ENCODE measurements at places on chromosomes 5 and 9. TPM values are rescaled to one million over a fixed set of nuclear protein-coding genes. Genes with fewer than 3 reads are reported as not detected.

DNA sequence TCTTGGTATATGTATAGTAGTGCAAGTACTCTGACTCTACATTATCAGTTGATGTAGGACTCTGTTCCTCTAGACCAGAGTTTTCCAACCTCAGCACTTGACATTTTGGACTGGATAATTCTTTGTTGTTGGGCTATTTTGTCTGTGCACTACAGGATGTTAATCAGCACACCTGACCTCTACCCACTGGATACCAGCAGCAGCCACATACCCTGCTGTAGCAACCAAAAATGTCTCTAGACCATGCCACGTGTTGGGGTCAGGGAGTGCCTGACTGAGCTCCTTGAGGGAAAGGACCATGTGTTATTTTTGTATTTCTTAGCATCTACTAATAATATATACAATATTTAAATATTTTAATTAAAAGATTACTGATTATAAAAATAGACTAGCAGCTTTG lies 42.7 kb downstream of the TNPO1 start:
- peaks cover 30% of the 10 kb centered on the region for H3K4me1 ChIP-seq
- DNase-seq = no peak
- H3K4me3 ChIP-seq = no peak overlapping the region
- peaks cover 29% of the 10 kb centered on the region for H3K36me3 ChIP-seq

- H3K36me3 ChIP-seq = no peaks in the 10 kb centered on the region
- DNase-seq = no peak
- peaks cover 5% of the 10 kb centered on the region for H3K4me1 ChIP-seq
Observed at GRCh38 chr5:90590-91547, 1.1 kb upstream of the PLEKHG4B start.

GRCh38 chr5:55903121-55903701 lies 52.1 kb downstream of the IL31RA start:
- H3K27ac ChIP-seq = no peak overlapping the region
- H3K4me3 ChIP-seq = peak overlapping the region; percentile 73
- peaks cover 14% of the 10 kb centered on the region for H3K27me3 ChIP-seq
- DNase-seq = peak; percentile 87

- H3K27ac ChIP-seq = no peak overlapping the region
- no peaks in the 10 kb centered on the region for H3K4me1 ChIP-seq
- DNase-seq = no peak
- H3K4me3 ChIP-seq = no peak overlapping the region
- H3K27me3 ChIP-seq = peaks cover 31% of the 10 kb centered on the region
- no peaks in the 10 kb centered on the region for H3K36me3 ChIP-seq
Observed at GRCh38 chr5:66671305-66671704, 75.1 kb downstream of the MAST4 start.

DNA sequence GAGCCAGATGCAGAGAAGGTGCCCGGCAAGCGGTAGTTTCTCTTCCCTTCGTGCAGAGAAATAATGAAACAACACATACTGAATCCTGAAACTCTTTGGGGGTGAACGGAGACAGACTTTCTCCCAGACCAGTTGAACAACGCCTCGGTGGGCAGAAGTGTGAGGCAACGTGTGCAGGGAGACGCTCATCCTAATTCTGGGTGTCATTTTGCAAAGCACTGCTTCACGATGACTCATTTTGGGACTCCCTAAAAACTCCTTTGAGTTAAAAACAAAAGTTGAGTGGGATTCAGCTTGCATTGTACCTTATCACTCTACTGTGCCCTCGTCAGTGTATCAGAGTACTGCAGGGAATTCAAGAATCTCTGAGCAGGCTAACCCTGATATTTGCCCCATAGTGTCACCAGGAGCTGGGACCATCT lies 3.5 kb upstream of the NEK6 start:
- no peak overlapping the region for H3K27ac ChIP-seq
- DNase-seq = peak; percentile 71
- peaks cover 2% of the 10 kb centered on the region for H3K36me3 ChIP-seq
- peaks cover 60% of the 10 kb centered on the region for H3K4me1 ChIP-seq
- H3K27me3 ChIP-seq = peaks cover 33% of the 10 kb centered on the region

GRCh38 chr5:180829726-180830125 lies 27.1 kb upstream of the MGAT1 start:
- H3K36me3 ChIP-seq = peaks cover 32% of the 10 kb centered on the region
- peak overlapping the region; percentile 94 for H3K27ac ChIP-seq
- DNase-seq = no peak
- peak overlapping the region; percentile 99 for H3K4me3 ChIP-seq
- no peaks in the 10 kb centered on the region for H3K27me3 ChIP-seq

DNA sequence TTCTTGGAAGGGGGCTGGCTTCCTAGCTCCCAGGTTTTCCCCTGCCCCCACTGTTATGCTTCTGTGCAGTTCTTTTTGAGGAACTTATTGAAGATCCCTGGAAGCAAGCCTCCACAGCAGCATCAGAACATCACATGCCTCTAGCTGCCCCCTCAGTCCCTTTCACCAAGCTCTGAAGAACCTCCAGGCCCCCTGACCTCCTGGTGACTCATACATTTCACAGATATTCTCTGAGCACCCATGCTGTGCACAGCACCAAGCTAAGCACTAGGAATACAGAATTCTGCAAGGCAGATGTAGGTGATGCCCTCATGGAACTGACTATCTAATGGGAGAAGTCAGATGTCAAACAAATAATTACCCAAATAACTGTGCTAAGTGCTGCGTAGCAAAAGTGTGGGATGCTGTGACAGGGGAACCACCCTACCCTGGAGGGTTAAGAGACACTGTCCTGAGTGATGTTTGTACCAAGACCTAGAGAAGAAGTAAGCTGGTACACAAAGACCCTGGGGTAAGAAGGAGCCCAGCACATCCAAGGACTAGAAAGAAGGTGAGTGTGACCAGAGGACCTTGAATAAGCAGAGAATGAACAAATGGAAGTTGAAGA lies 213.7 kb upstream of the NR4A3 start:
- no peak overlapping the region for H3K27ac ChIP-seq
- no peak for DNase-seq
- no peak overlapping the region for H3K4me3 ChIP-seq
- H3K27me3 ChIP-seq = peaks cover 11% of the 10 kb centered on the region

The REEP2 gene
- total RNA-seq = 11.5 TPM

DNA sequence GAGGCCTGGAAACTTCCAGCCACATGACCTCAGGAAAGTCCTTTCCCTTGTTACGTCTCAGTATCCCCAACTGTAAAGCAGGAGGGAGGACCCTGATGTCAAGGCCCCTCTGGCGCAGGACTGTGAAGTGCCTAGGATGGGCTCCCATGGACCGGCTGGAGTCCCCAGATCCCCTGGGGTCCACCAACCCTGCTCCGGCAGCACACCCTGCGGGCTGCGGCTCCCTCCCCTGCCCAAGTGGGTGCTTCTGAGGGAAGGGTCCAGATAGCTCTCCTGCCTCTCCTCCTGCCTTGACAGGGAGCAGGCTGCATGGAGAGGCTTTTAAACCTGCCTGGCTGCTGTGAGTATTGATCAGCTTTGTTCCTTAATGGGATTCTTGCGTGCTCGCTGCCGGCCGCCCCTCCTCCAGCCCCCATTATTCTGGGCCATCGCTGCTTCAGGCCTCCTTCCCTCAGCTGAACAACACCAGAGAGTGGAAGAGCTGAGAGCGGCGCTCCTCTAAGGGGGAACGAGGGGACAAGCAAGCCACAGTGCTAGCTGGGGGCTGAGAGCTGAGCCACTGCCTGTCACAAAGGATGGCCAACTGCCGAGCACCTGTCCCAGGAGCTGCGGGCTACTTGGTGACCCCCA lies 25.6 kb upstream of the NTNG2 start:
- H3K27ac ChIP-seq = no peak overlapping the region
- no peak for DNase-seq
- H3K4me3 ChIP-seq = no peak overlapping the region
- peaks cover 1% of the 10 kb centered on the region for H3K4me1 ChIP-seq
- H3K36me3 ChIP-seq = no peaks in the 10 kb centered on the region

DNA sequence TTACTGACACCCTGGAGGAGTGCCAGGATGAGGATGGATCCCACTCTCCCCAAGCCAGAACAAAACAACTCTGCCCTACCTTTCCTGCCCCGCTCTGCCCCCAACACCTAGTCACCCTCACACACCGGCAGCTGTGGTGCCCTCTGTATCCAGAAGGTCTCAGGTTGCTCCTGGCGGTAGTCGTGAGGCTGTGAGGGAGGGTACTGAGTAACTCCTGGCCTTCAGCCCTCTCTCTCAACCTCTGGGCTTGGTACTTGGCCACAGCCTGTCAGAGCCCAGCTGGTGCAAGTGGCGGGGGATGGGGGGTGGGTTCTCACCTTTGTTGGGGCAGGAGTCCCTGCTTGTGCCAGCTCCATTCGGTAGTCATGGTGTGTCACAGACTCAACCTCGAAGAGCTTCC lies 1.9 kb downstream of the SPAG8 start:
- peaks cover 5% of the 10 kb centered on the region for H3K36me3 ChIP-seq
- no peak for DNase-seq
- H3K27me3 ChIP-seq = no peaks in the 10 kb centered on the region
- H3K4me3 ChIP-seq = no peak overlapping the region
- peaks cover 42% of the 10 kb centered on the region for H3K4me1 ChIP-seq
- H3K27ac ChIP-seq = no peak overlapping the region

DNA sequence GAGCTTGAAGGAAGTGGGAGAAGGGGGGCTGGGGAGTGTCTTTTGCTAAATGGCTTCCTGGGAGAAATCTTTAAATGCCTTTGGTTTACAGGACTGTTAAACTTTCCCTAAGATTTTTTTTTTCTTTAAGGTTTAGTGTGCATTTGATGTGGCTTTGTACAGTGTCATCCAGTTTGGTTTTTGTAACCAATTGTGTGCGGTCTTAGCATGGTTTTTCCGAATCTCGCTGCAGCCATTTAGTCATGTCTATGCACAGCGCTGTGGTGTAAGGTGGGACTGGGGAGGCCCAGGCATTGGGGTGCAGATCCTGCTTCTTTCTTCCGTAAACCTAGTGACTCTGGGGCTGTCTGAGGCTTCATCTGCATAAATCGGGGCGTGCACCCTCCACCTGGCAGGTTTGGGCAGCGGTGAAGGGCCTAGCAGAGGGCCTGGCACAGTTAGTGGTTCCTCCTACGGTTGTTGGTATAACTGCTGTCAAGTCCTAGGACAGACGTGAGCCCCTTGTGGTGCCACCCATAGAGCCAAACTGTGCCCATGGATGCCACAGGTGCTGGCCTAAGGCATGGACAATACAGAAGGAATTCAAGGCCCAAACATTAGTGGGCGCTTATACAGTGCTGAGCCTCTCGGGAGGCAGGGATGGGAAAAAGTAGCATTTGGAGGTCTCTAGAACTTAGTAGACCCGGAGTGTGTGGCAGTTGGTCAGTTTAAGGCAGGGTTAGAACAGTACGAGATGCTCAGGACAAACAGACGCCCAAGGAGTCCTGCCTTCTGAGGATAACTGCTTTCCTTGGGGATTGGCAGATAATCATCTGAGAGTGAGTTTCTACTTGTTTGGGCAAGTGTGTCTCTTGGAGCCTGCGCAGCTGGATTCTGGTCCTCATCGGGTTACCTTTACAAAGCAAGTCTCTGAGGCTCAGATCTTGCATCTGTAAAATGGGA lies 1.5 kb downstream of the PRRC2B start:
- H3K4me1 ChIP-seq = peaks cover 61% of the 10 kb centered on the region
- no peaks in the 10 kb centered on the region for H3K27me3 ChIP-seq
- H3K27ac ChIP-seq = peak overlapping the region; percentile 94
- DNase-seq = peak; percentile 87

GRCh38 chr9:113990570-113990907 lies 87.6 kb downstream of the AMBP start:
- no peaks in the 10 kb centered on the region for H3K27me3 ChIP-seq
- H3K4me3 ChIP-seq = no peak overlapping the region
- H3K36me3 ChIP-seq = no peaks in the 10 kb centered on the region
- no peak for DNase-seq

DNA sequence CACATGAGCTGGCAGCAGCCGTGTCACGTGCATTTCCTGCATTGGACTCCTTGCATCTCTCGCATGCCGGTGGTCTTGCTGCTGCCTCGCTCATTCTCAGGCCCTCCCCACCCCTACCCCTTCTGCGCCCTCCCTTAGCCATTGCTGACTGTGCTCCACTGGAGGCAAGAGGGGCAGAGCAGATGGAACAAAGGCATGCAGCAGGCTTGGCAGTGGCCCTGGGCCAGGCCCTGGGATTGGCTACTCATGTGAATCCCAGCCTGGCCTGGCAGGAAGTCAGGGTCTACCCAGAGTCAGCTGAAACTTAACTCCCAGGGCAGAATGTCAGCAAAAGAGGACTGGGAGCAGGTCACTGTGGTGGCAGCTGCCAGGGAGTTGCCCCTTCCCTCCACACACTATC lies 62.3 kb downstream of the TSTD2 start:
- no peak overlapping the region for H3K27ac ChIP-seq
- H3K27me3 ChIP-seq = peaks cover 5% of the 10 kb centered on the region
- no peaks in the 10 kb centered on the region for H3K36me3 ChIP-seq
- H3K4me3 ChIP-seq = no peak overlapping the region
- peaks cover 18% of the 10 kb centered on the region for H3K4me1 ChIP-seq

GRCh38 chr9:87118594-87118993 lies 171.3 kb upstream of the GAS1 start:
- H3K4me1 ChIP-seq = peaks cover 9% of the 10 kb centered on the region
- no peak for DNase-seq
- peaks cover 11% of the 10 kb centered on the region for H3K27me3 ChIP-seq
- H3K36me3 ChIP-seq = no peaks in the 10 kb centered on the region
- no peak overlapping the region for H3K4me3 ChIP-seq

DNA sequence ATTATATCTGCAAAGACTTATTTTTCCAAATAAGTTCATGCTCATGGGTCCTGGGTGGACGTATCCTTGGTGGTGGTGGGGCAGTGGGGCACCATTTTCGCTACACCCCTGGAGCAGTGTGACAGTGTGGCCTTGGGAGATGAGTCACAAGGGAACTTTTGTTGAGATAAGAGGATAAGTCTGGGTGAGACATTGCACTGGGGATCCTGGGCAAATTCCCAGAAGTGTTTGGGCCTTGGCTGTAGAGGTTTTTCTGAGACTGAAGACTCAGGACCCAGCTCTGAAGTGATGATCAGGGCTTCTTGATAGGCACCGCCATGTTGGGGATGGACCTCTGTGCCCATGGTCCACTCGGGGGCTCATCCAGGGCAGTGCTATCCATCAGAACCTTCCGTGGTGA lies 149.4 kb downstream of the MACROH2A1 start:
- H3K36me3 ChIP-seq = no peaks in the 10 kb centered on the region
- no peak overlapping the region for H3K27ac ChIP-seq
- peaks cover 32% of the 10 kb centered on the region for H3K4me1 ChIP-seq
- H3K4me3 ChIP-seq = no peak overlapping the region
- DNase-seq = no peak
- H3K27me3 ChIP-seq = no peaks in the 10 kb centered on the region
